ENCODE measurements at places on chromosomes 5 and 9.

DNA sequence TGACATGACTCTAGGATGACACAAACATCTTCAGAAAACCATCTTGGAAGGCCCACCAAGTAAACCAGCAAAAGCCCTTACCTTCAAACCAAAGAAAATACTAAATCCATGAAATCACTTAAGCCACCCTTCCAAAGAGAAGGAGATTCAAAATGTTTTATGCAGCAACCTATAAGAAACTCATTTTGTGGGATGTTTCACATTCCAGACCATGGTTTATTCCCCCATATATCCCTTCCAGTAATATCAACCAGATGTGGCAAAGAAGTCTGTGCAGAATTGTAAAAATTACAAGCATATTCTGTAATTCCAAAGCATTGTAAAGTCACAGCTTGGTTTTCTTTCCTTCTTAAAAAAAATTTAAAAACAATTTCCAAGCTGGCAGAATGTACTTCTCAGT, 117.4 kb downstream of the SLIT3 start:
- DNase-seq, result no peak

DNA sequence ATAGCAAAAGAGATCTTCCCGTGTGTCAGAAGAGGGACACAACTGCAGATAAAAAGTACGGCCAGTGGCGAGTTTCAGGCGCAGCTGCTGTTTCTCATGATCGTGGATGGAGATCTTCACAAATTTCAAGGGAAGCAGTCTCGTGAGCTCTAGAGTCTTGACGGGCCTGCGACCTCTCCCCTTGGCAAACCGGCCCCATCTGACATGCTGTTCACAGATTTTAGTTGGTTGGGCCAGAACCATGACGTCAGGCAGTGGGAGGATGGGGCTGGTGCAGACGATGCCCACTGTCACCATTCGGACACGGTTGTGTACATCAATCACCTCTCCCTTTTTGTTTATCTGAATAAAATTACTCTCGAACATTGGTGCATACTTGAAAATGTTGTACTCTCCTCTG, 396 bp downstream of the GARIN3 start:
- DNase-seq, result no peak

- no peak for DNase-seq
Measured at GRCh38 chr5:180197016-180197702, 11.9 kb downstream of the RASGEF1C start.

DNA sequence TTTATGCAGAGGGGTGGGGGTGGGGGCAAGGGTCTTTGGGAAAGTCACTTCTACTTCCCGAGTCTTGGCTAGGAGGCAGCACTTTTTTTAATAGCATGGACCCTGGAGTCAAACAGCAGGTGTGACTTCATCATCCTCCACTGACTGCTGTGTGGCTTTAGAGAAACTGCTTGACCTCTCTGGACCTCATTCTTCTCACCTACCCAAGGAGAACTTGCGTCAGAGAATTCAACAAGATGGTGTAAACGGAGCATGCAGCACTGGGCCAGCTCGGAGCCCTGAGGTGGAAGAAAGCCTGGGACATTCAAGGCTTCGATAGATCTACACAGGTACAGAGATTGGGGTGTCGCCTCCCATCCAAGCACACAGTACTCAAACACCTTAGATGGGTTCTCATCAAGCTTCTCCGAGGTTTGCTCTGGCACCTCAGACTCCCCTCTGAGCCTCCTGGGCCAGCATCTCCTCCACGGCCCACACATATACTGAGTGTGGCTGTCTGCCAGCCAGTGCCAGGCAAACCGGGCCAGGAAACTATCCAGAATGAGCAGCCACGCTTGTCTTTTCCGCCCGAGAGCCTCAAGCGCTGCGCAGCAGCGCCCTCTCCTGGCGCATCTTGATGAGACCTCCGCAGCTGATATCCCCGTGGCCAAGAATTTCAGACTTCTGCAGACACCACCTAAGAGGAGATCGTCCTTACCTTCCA, 4.6 kb upstream of the SLC25A48 start:
- DNase-seq, result peak; percentile 18

DNA sequence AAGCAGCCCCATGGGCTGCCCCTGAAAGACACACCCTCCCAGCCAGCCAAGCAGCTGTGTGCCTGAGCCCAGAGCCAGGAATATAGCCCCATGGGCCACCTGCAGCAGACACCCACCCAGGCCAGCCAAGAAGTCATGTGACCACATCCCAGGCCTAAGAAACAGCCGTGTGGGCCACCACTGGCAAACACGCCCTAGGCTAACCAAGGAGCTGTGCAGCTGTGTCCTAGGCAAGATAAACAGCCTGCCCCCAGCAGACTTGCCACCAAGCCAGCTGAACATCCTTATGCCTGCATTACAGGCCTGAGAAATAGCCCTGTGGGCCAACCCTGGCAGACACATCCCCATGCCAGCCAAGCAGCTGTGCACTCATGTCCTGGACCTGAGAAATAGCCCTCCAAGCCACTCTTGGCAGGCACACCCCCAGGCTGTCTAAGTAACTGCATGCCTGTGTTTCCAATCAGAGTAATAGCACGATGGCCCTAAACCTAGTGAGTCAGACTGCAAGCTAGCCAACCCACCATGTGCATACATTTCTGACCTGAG, 143.0 kb downstream of the ADAMTS6 start:
- peak; percentile 73 for DNase-seq

GRCh38 chr5:6656680-6657079, 23.4 kb downstream of the SRD5A1 start:
- DNase-seq, result no peak

DNA sequence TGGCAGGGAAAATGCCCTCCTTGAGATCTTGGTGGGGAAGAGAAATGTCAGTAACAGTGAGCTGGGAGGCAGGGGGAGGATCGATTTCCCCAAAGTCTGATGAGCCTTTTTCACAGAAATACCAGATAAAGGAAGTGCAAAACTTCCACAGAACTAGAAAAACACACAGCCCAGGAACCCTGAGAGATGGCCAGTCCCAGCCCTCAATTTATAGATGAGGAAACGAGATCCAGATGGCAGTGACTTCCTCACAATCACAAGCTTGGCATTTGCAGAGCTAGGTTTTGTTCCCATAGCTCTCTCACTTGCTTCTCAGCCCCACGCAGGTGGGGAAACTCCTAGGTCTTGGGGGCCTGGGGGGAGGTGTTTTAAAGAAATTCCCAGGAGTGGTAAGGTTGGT, 3.8 kb upstream of the GGTA1 start:
- DNase-seq, result no peak

GRCh38 chr9:98807814-98808195, 335 bp downstream of the GALNT12 start:
- DNase-seq, result no peak

GRCh38 chr9:122058051-122058450, 35.1 kb downstream of the TTLL11 start:
- no peak for DNase-seq

- no peak for DNase-seq
Measured at GRCh38 chr9:124212381-124213050, 45.2 kb upstream of the NEK6 start.

GRCh38 chr5:110397281-110397680, 329.2 kb downstream of the TMEM232 start:
- DNase-seq, result no peak

GRCh38 chr5:171770153-171770552, 15.5 kb upstream of the SMIM23 start:
- no peak for DNase-seq

- DNase-seq, result no peak
Measured at GRCh38 chr9:119951591-119951990, 582.4 kb upstream of the BRINP1 start.

DNA sequence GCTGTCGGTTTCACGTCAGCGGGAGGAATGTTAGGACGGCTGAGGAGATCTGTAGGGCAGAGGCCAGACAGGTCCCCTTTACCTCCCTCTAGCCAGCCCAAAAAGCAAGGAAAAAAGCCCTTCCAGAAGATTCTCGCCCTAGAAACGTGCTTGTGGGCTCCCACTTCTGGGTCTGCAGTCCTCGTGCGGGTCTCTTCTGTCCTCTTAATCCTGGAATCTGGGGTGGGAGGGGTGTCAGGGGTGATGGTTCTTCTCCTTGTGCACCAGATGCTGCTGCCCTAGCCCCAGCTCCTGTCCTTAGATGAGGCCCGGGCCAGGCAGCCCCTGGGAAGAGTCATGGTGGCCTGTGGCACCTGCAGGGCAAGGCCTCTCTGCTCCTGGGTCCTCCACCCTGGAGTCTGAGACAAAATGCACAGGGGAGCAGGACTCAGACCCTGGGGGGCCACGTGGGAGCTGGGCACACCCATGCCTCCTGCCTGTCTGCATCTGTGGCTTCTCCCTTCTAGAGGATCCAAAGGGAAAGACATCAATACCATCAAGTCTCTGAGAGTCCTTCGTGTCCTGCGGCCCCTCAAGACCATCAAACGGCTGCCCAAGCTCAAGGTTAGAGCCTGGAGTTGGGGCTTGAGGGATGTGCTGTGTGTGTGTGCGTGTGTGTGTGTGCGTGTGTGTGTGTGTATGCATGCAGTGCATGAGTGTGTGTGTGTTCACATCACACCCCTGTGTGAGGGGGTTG, 174.2 kb downstream of the CACNA1B start:
- DNase-seq, result no peak

GRCh38 chr9:10764481-10764880, 151.7 kb upstream of the PTPRD start:
- no peak for DNase-seq

DNA sequence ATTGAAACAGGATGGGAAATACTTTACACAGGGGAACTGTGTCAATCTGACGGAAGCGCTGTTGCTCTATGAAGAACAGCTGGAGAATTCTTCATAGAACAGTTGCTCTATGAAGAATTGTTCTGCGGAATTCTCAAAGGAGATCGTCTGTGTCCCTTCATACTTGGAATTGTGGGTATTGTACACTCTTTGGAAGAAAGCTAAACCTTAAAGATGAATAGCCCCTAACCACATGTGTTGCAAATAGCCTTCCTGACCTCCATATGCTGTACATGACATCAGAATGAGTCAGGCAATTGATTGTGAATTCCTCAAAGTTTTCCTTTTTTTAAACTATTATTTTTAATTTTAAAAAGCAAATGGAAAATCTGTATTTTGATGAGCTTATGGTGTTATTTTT, 15.6 kb downstream of the NIM1K start:
- no peak for DNase-seq

Data from NCI-H446 treated with DMSO at 0.1 percent for 48 hours (cell line).